ENCODE measurements at places on chromosomes 5 and 9. TPM values are rescaled to one million over a fixed set of nuclear protein-coding genes. Genes with fewer than 3 reads are reported as not detected.

The IFNB1 gene
- total RNA-seq = not detected

The HACD4 gene
- total RNA-seq = 3.1 TPM

The SGCD gene
- 0.53 TPM for total RNA-seq

The KIF20A gene
- 1.9 TPM for total RNA-seq

The FAXDC2 gene
- total RNA-seq = 72.8 TPM

The NCBP1 gene
- total RNA-seq = 11.3 TPM

The RUFY1 gene
- total RNA-seq = 76.1 TPM

The IFNA2 gene
- total RNA-seq = not detected

The FRMD3 gene
- total RNA-seq = 5.8 TPM

The ZBTB34 gene
- 13.3 TPM for total RNA-seq

The IL5 gene
- total RNA-seq = not detected

The IL3 gene
- total RNA-seq = not detected

The TPPP gene
- total RNA-seq = 7.4 TPM

The ZNF883 gene
- 1.4 TPM for total RNA-seq
